ENCODE measurements at places on chromosomes 5 and 9. TPM values are rescaled to one million over a fixed set of nuclear protein-coding genes. Genes with fewer than 3 reads are reported as not detected.

DNA sequence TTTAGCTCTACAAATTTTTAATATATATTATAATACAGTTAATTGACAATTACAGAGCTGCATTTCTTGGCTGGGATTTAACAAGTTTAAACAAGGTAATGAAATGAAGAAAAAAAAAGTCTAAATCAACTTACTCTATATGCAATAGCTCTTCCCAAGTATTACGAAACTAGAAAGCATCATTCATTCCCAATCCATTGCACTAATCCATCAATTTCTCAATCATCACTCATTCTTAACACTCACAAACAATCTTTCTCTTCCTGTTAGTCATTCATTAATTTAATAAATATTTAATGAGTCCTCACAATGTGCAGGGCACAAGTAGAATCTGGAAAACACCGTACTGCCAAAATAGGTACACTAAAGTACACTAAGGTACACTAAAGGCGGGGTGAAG is 42.9 kb upstream of the APBA1 start:
- no peak for DNase-seq

PCDHGA4 gene
- not detected for total RNA-seq

GFI1B gene
- total RNA-seq = 0.48 TPM

CCDC192 gene
- total RNA-seq = not detected

PRDM9 gene
- not detected for total RNA-seq

IFNE gene
- total RNA-seq = not detected

DNA sequence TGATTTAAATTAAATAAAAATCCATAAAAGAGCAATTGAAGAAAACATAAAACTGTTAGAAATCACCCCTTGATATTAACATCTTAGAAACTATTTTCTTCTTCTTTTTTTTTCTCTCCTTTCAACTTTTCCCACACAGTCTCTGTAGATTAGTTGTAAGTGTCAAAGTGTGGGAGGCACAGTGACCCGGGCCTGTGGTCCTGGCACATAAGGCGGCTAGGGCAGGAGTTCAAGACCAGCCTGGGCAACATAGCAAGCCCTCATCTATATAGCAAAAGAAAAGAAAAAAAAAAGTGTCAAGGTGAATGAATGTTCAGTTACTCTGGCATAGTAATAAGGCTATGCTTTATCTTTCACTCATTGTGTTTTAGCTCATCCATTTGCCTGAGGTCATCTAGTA is 14.2 kb downstream of the RORB start:
- DNase-seq = no peak

GRCh38 chr5:2989517-2989916 is 238.0 kb upstream of the IRX2 start:
- DNase-seq = no peak

DNA sequence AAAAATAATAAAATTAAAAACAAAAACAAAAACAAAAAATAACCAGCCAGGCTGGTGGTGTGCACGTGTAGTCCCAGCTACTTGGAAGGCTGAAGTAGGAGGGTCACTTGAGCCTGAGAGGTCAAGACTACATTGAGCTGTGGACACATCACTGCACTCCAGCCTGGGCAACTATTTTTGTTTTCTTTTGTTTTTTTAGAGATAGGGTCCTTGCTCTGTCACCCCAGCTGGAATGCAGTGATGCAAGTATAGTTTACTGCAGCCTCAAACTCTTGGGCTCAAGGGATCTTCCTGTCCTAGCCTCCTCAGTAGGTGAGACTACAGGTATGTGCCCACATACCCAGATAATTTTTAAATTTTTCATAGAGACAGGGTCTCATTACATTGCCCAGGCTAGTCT is 80.6 kb downstream of the CEMIP2 start:
- DNase-seq = no peak

DNA sequence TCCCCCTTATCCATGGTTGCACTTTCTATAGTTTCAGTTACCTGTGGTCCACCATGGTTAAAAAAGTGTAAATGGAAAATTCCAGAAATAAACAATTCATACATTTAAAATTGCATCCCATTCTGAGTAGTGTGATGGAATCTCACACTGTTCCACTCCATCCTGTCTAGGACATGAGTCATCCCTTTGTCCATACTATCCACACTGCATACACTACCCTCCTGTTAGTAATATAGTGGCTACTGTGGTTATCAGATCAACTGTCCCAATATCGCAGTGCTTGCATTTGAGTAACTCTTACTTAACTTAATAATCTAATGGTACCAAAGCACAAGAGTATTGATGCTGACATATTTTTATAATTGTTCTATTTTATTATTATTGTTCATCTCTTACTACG is 100.7 kb downstream of the RAB3C start:
- DNase-seq = no peak

- no peak for DNase-seq
Measured at GRCh38 chr5:68953875-68954617, 139.8 kb upstream of the SLC30A5 start.

GRCh38 chr9:124279531-124280175 is 21.9 kb downstream of the NEK6 start:
- DNase-seq = no peak

GRCh38 chr9:23826120-23826629 is at the start of gene ELAVL2:
Gene ELAVL2 (minus strand): TSS chr9:23826240. CDS start chr9:23762234, 64,006 bp downstream.
- DNase-seq = peak; percentile 10

GRCh38 chr5:117054911-117055310 is 480.3 kb upstream of the SEMA6A start:
- no peak for DNase-seq

DNA sequence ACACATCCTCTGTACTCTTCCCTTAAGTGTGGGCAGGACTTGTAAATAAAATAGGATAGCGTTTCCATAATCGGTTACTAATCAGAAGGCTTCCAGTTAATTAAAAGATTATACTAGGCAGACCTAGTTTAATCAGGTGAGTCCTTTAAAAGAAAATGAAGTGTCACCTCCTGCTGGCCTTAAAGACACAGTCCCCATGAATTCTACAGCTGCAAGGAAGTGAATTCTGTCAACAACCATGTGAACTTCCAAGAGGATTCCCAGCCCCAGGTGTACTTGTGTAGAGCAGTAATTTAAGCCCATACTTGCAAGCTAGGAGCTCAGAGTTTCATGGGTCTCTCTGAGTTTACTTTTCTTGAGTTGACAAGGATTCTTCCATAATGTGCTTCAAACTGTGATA is 918.3 kb downstream of the DTWD2 start:
- no peak for DNase-seq

GABRB2 gene
- not detected for total RNA-seq

GRCh38 chr5:58456026-58456425 is 3.9 kb downstream of the PLK2 start:
- no peak for DNase-seq

DNA sequence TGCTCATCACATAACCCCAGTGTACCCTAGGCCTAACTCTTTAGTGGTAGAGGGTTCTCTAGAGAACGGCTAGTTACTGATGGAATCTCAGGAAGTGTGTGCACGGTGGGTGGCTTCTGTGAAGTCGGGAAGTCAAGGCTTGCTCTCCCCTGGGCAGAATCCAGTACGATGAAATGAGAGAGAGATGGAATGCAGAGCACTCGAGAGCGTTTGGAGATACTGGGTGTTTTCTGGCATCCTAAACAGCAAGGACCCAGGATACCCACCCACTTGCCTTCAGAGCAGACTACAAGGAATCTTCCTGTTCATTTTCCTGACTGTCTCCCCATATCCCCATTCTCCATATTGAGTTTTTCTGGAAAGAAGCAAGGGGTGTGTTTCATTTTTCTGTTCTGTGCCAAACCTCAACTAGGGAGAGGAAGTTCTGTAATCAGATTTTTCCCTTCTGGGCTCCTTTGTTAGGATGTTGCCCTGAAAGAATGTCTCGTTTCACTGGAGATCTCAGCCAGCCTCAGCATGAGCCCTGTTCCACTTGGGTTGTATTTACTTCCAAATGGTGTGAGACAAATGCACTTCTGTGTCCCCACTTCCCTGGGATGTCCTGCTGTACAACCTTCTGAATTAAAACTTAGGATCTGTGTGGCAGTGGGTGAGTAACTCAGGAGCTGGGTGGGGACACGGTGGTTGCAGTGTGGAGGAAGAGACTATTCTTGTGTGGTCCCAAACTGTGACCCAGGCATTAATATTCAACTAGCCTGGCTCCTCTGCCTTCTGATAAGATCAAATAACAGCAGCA is 108.9 kb upstream of the SPRY4 start:
- no peak for DNase-seq

DNA sequence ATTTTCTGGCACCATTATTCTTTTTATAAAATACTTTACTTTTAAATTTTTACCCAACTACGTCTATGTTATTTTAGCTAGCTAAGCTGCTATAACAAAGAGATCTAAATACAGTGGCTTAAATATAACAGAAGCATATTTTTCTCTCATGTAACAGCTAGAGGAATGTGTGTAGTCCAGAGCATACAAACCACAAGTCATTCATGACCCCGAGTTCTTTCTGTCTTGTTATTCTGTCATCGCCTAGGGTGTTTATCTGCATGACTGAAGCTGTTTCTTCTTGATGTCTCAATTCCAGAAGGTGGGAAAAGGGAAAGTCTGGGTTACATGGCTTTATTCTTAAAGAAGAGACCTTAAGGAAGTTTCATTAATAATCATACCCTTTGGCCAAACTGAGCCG is 136.9 kb upstream of the RFX3 start:
- no peak for DNase-seq

GRCh38 chr9:114105236-114105635 is 6.1 kb upstream of the KIF12 start:
- no peak for DNase-seq

ASS1 gene
- 6.1 TPM for total RNA-seq

TLR4 gene
- total RNA-seq = not detected

- peak; percentile 57 for DNase-seq
Measured at GRCh38 chr5:56950626-56951125, 1.2 kb downstream of the MIER3 start.

DNA sequence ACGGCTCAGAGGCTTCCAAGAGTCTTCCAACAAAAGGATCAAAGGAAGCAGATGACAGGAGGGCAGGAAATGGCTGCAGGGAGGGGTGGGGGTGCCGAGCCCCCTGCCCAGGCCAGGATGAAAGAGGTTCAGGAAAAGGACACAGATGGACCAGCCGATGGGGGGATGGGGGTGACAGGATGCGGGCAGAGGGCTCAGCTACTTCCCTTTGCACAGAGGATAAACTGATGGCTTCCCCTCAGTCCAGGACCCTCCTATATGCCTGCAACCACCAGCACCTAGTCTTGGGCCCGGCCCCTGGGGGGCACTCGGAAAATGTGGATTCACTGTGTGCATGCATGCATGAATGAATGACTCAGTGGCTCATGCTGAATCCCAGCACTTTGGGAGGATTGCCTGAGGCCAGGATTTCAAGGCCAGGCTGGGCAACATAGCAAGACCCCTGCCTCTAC is 148.2 kb downstream of the C9orf50 start:
- DNase-seq = no peak

RNF20 gene
- 49.9 TPM for total RNA-seq

TOMM5 gene
- total RNA-seq = 123 TPM

F12 gene
- total RNA-seq = 9.8 TPM

GRXCR2 gene
- not detected for total RNA-seq

DNA sequence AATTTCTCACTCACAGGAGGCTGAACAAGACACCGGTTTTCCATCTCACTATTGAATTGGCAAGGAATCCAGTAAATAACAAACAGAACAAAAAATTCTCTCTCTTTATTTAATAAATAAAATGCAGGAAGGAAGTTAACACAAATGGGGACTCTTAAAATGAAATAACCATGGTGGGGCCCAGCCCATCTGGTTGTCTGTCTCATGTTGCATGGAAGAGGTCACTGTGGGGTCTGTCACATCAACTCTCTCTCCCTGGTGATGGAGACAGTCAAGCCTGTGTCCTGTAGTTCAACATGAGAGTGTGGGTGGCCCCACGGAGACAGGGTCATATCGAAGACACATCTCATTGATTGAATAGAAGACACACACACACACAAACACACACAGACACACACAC is 297.7 kb downstream of the IRX2 start:
- DNase-seq = no peak

DNA sequence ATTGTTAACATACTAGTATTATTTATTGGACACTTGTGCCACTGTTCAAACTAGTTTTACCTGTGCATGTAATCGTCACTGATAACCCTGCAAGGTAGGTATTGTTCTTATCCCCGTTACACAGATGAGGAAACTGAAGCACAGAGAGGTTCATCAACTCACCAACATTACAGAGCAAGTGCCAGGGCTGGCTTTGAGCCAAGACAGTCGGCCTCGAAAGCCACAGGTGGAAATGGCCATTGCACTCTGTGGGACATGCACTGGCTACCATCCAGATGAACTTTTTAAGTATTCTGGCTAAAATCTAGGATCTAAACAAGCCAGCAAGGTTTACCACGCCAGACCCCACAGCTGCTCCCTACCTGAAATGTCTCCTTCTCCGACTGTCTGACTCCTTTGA is 57.9 kb downstream of the TEX10 start:
- no peak for DNase-seq

DNA sequence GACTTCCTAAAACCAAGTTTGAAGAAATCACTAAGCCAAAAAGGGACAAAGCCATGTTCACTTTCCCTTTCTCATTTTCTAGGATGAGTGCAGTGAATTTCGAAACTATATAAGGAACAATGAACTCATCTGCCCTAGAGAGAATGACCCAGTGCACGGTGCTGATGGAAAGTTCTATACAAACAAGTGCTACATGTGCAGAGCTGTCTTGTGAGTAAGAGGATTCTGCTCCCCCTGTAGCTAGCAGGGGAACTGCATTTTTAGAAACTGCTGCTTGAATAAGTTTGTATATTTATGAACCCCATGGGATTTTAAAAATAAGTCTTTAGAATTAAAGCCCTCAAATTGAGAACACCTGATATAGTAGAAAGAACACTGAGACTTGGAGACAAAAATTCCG is 42.7 kb upstream of the SPINK14 start:
- no peak for DNase-seq

GRCh38 chr9:100160021-100160420 is 61.0 kb downstream of the INVS start:
- no peak for DNase-seq

FAM151B gene
- 0.14 TPM for total RNA-seq

DNA sequence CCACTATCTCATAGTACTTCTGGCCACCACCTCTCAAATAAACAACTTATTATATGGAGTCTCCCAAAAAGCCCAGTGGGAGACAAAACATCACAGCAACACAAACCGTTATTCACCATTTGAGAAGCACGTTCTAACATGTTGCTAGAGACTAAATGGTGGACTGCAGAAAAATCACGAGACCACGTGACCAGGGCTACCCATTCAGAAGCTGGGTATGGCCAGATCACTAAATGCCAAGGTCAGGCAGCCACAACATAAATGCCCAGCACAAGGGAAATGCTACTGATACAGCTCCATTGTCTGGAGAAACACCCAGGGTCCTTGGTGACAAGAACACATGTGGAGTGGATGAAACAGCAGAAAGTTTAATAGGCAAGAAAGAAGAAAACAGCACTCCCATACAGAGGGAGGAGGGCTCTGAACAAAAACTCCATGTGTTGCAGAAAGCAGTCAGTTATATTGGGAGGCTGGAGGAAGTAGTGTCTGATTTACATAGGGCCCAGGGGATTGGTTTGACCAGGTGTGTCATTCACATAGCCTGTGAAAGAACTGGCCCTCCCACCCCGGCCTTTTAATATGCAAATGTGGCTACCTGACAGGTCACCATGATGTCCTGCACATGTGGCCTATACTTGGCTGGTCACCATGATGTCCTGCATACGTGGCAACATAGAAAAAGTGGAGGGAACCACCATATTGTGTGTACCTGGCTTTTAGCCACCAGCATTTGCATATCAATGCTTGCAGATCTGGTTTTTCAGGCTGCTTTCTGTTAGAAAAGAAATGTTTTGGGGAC is 97.2 kb downstream of the TRIM36 start:
- no peak for DNase-seq
